Regular cardiac myocyte (primary cell): ENCODE measurements at places on chromosomes 5 and 9. TPM values are rescaled to one million over a fixed set of nuclear protein-coding genes. Genes with fewer than 3 reads are reported as not detected.

Gene RGS7BP
- 0.19 and 0.85 TPM in 2 replicates for total RNA-seq

Gene FOXD4L3
- total RNA-seq = under 0.01 and 0.28 TPM in 2 replicates

Gene AP3S1
- 118 and 121 TPM in 2 replicates for total RNA-seq

Gene BHMT2
- 0.58 and 3.7 TPM in 2 replicates for total RNA-seq

Gene NMUR2
- not detected in 2 replicates for total RNA-seq

Gene ABCA2
- total RNA-seq = 10.4 and 20.3 TPM in 2 replicates

Gene PDLIM7
- total RNA-seq = 83.7 and 101 TPM in 2 replicates
